ENCODE measurements at places on chromosomes 7 and 10. TPM values are rescaled to one million over a fixed set of nuclear protein-coding genes. Genes with fewer than 3 reads are reported as not detected.
A peak's percentile ranks its signal among the peaks of the same experiment; 100 is the strongest.

DNA sequence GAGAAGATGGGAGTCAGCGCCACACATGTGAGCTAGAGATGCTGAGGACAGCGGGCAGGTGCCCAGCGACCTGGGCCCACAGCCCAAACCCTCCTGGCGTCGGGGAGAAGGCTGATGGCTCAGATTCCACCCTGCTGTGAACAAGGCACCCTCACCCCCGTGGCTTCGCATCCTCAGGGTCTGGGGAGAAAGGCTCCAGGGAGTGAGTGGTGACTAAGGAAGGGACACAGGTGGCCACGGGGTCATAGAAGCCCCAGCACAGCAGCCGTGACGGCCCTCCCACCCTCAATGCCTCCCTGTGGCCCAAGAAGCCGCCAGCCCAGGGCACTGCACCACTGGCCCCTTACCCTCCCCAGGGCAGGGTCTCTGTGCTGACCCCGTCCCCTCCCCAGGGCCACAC is 19.6 kb downstream of the INTS1 start:
- no peak for DNase-seq
- H3K27me3 ChIP-seq = no peaks in the 10 kb centered on the region
- H3K4me3 ChIP-seq = no peak overlapping the region
- no peak overlapping the region for H3K27ac ChIP-seq

GRCh38 chr7:23298141-23298881 is 828 bp upstream of the MALSU1 start:
- peak overlapping the region; percentile 88 for H3K27ac ChIP-seq
- H3K4me1 ChIP-seq = peaks cover 43% of the 10 kb centered on the region
- DNase-seq = no peak
- H3K27me3 ChIP-seq = no peaks in the 10 kb centered on the region

- no peak overlapping the region for H3K27ac ChIP-seq
- no peaks in the 10 kb centered on the region for H3K4me1 ChIP-seq
- no peaks in the 10 kb centered on the region for H3K27me3 ChIP-seq
- H3K36me3 ChIP-seq = no peaks in the 10 kb centered on the region
These were observed 32.7 kb upstream of the STEAP4 start for GRCh38 chr7:88339195-88339922.

- H3K27me3 ChIP-seq = peaks cover 18% of the 10 kb centered on the region
- H3K4me3 ChIP-seq = peak within 1 kb of the TSS; percentile 69
These were observed at the start of gene SEPHS1 for GRCh38 chr10:13348216-13349017. Gene SEPHS1, minus strand, starts transcription at chr10:13348293. Its CDS starts 3,343 bp downstream, at chr10:13344950.

DNA sequence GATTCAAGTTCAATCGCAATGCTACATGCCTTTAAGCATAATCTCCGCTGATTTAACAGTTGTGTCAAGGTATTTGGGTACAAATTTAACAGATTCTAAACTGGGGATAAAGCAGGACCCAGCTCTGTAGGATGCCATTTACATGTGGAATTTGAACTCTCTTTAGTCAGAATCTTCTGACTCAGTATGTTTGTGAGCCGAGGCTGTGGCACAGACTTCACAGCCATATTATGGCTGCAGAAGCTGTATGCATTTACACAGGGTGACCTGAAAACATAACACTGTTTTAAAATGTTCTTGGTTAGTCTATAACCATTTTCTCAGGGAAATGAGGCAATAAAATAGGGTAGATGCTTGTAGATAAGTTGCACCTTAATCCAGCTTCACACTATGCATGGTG is 8.7 kb downstream of the PDLIM1 start:
- no peaks in the 10 kb centered on the region for H3K36me3 ChIP-seq
- H3K27me3 ChIP-seq = no peaks in the 10 kb centered on the region
- no peak overlapping the region for H3K4me3 ChIP-seq
- H3K27ac ChIP-seq = no peak overlapping the region
- H3K4me1 ChIP-seq = peaks cover 12% of the 10 kb centered on the region

- no peaks in the 10 kb centered on the region for H3K27me3 ChIP-seq
- DNase-seq = no peak
- no peak overlapping the region for H3K27ac ChIP-seq
- H3K4me1 ChIP-seq = no peaks in the 10 kb centered on the region
These were observed 7.7 kb downstream of the CLCN1 start for GRCh38 chr7:143323653-143324052.

- no peaks in the 10 kb centered on the region for H3K27me3 ChIP-seq
- no peak overlapping the region for H3K4me3 ChIP-seq
- DNase-seq = no peak
- no peak overlapping the region for H3K27ac ChIP-seq
These were observed 12.2 kb upstream of the INMT start for GRCh38 chr7:30739691-30740090.

DNA sequence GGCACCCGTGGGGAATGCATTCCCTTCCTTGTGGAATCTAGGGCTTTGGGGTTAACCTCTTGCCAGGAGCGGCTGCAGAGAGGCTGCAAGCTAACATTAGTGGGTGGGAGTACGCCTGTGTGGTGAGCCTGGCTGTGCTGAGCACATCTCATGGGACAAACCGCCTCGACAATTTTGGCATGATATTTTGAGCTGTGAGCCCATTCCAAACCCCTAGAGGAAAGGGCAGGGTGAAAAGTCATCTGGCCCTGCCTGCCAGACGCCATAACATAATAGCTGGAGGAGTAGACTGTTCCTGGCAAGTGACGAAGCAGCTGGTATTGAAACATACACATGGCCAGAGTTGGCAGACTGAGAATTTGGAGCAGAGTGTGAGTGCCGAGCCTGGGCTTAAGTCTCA is 110.0 kb downstream of the TACC2 start:
- no peak overlapping the region for H3K4me3 ChIP-seq
- DNase-seq = no peak
- peaks cover 34% of the 10 kb centered on the region for H3K4me1 ChIP-seq
- H3K27me3 ChIP-seq = no peaks in the 10 kb centered on the region
- H3K27ac ChIP-seq = peak overlapping the region; percentile 19

GRCh38 chr10:16441173-16441840 is 4.5 kb downstream of the PTER start:
- no peak for DNase-seq
- no peak overlapping the region for H3K27ac ChIP-seq
- no peaks in the 10 kb centered on the region for H3K36me3 ChIP-seq
- H3K4me1 ChIP-seq = peaks cover 8% of the 10 kb centered on the region

GRCh38 chr10:28008054-28008453 is 9.2 kb upstream of the ODAD2 start:
- no peaks in the 10 kb centered on the region for H3K36me3 ChIP-seq
- no peaks in the 10 kb centered on the region for H3K4me1 ChIP-seq
- DNase-seq = no peak
- H3K27ac ChIP-seq = no peak overlapping the region

GRCh38 chr10:47321521-47322195 is 596 bp upstream of the GDF2 start:
- H3K36me3 ChIP-seq = no peaks in the 10 kb centered on the region
- no peak for DNase-seq
- no peaks in the 10 kb centered on the region for H3K27me3 ChIP-seq
- no peak overlapping the region for H3K27ac ChIP-seq

- no peaks in the 10 kb centered on the region for H3K27me3 ChIP-seq
- DNase-seq = no peak
- H3K27ac ChIP-seq = no peak overlapping the region
- H3K4me1 ChIP-seq = no peaks in the 10 kb centered on the region
These were observed 152.0 kb upstream of the LRGUK start for GRCh38 chr7:133975130-133975529.

GRCh38 chr10:44116474-44116873 is 268.4 kb downstream of the CXCL12 start:
- no peaks in the 10 kb centered on the region for H3K36me3 ChIP-seq
- H3K4me1 ChIP-seq = no peaks in the 10 kb centered on the region
- no peaks in the 10 kb centered on the region for H3K27me3 ChIP-seq
- no peak overlapping the region for H3K27ac ChIP-seq

DNA sequence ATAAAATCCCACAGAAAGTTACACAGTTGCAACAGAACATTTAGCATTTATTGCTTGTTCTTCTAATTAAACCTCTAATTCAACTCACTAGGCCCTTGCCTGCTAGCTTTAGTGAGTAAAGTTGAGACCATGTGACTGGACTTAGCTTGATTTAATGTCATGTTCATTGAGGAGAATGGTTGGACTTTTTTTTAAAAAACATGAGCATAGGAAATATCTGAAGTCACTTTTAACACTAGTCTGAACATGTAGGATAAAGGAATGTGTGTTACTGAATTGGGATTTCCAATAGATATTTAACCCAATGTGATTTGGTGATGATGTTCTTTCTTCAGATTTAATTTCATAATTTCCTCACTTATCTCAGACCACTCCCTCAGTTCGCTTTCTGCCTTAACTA is 24.6 kb upstream of the GLCCI1 start:
- no peaks in the 10 kb centered on the region for H3K36me3 ChIP-seq
- no peaks in the 10 kb centered on the region for H3K27me3 ChIP-seq
- no peaks in the 10 kb centered on the region for H3K4me1 ChIP-seq
- DNase-seq = no peak
- no peak overlapping the region for H3K4me3 ChIP-seq
- no peak overlapping the region for H3K27ac ChIP-seq

GRCh38 chr10:61752111-61753011 is 89.6 kb downstream of the CABCOCO1 start:
- H3K4me1 ChIP-seq = peaks cover 27% of the 10 kb centered on the region
- DNase-seq = no peak
- H3K27ac ChIP-seq = no peak overlapping the region
- no peaks in the 10 kb centered on the region for H3K36me3 ChIP-seq
- no peak overlapping the region for H3K4me3 ChIP-seq
- H3K27me3 ChIP-seq = no peaks in the 10 kb centered on the region

DNA sequence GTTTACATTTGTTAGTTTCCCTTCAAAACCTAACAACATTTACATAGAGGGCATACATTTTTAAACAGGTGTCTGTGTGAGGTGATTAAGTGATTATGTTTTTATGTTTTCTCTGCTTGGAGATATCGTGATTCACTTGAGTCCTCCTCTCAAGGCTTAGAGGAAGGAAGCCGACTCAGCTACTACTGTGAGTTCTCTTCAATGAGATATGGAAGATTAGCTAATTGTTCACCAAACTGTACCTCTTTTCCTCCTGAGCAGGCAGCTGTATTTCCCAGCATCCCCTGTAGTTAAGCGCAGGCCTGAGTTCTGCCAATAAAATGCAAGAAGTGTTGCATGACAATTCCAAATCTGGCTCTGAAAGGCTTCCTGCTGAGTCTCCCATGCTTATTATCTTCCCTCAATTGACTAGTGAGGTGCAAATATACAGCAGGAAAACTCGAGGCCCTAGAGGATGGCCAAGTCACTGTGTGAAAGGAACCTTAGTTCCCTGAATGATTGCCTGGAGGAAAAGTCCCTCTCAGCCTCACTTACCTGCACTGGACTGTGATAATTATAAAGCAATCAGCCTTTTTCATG is 528.7 kb downstream of the GRM8 start:
- H3K36me3 ChIP-seq = no peaks in the 10 kb centered on the region
- no peak overlapping the region for H3K4me3 ChIP-seq
- H3K27ac ChIP-seq = no peak overlapping the region
- DNase-seq = no peak
- no peaks in the 10 kb centered on the region for H3K27me3 ChIP-seq
- H3K4me1 ChIP-seq = no peaks in the 10 kb centered on the region

DNA sequence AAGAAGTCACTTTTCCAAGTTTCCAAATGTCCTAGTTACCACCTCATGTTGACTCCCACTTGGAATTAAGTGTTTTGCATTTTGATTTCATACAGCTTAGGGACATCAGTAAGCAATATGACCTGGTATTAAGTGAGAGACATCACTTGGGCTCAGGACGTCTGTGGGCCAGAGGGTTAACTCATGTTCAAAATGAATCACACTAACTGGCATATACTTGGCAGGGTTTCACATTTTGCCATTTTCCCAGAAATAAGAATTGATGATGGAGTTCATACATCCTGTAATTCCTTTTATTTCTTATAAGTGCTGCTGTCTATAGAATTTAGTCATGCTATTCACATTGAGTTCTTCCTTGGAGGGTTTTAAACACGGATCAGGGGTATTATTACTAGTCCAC is 516.5 kb downstream of the PHTF2 start:
- no peak overlapping the region for H3K27ac ChIP-seq
- no peaks in the 10 kb centered on the region for H3K4me1 ChIP-seq
- no peak overlapping the region for H3K4me3 ChIP-seq
- DNase-seq = no peak

DNA sequence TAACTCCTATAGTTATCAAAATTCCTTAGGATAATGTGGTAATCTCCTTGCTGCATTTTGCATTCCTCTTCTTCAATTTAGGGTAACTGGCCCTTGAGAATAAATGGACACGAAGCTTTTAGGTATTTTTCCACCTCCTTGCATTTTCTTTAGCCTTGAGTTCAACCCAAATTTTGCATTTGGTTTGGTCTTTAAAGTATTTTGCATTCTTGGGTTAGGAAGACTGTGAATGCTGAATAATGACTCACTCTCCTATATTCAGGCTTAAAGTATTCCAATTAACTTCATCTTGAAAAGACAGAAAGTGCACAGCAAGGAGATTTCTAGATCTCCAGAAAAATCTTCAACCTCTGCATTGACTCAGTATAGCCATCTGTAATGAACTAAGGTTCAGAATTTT is 47.3 kb downstream of the TFPI2 start:
- H3K4me3 ChIP-seq = no peak overlapping the region
- no peaks in the 10 kb centered on the region for H3K27me3 ChIP-seq
- H3K27ac ChIP-seq = no peak overlapping the region
- DNase-seq = no peak
- H3K36me3 ChIP-seq = no peaks in the 10 kb centered on the region

GRCh38 chr7:91519241-91520158 is 255.3 kb downstream of the FZD1 start:
- no peak for DNase-seq
- no peak overlapping the region for H3K4me3 ChIP-seq
- H3K27ac ChIP-seq = no peak overlapping the region
- H3K27me3 ChIP-seq = no peaks in the 10 kb centered on the region

DNA sequence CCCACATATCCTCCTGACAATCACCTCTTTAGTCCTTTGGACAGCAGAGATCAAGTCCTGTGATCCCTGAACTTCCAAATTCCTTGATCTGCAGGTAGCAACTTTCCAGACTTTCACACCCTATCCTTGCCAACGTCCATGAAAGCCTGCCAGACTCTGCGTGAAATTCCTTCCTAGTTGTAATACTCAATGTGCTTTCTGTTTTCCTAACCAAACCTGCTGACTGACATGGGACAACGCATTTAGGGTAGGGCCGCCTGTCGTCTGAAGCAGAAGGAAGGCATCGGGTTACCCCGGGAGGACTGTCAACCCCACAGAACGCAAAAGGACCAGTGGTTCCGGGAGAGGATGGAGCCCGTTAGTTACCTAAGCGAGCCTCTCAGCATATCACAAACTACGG is 23.9 kb downstream of the ITGA8 start:
- no peaks in the 10 kb centered on the region for H3K4me1 ChIP-seq
- H3K4me3 ChIP-seq = no peak overlapping the region
- H3K36me3 ChIP-seq = no peaks in the 10 kb centered on the region
- no peak for DNase-seq

GRCh38 chr10:111261081-111261615 is 184.3 kb downstream of the ADRA2A start:
- no peak overlapping the region for H3K27ac ChIP-seq
- H3K4me3 ChIP-seq = no peak overlapping the region
- no peaks in the 10 kb centered on the region for H3K27me3 ChIP-seq
- no peak for DNase-seq
- H3K36me3 ChIP-seq = no peaks in the 10 kb centered on the region

TFR2 gene
- 0.71 TPM for total RNA-seq

CYP2E1 gene
- total RNA-seq = 2.5 TPM

SPACDR gene
- not detected for total RNA-seq

OR2A1 gene
- total RNA-seq = 0.14 TPM

All from sigmoid colon (tissue), 7 donors.